HT1080 (cell line): ENCODE measurements at places on chromosomes 6 and 20.

DNA sequence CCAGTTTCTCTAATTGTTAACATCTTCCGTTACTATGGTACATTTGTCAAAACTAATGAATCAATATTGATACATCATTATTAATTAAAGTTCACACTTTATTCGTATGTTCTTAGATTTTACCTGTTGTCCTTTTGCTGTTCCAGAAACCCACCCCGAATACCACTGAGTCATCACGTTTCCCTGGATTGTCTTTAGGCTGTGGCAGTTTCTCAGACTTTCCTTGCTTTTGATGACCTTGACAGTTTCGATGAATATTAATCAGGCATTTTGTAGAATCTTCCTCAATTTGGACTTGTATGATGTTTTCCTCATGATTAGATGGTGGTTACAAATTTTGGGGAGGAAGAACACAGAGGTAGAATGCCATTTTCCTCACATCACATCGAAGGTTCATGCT is 39.1 kb upstream of the AIG1 start:
- no peak for DNase-seq

- peak; percentile 28 for DNase-seq
Measured at GRCh38 chr20:6708010-6708409, 59.5 kb upstream of the BMP2 start.

DNA sequence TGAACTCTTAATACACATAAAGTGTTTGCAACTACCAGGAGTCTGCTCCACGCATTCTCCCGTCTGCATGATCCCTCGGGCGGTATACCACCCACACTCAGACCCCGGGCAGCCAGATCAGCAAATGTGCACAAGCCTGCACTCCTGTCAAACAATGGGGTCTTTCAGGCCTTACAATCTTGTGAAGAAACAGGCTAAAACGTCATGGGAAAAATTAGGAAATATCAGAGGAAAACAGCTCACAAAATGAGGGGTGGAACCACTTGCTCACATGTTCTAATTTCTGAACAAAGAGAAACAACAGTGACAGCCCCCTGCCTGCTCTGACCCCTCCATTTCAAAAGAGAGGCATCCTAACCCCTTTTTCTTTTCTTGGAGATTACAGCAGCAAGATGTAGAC is 69.4 kb downstream of the BACH2 start:
- DNase-seq: no peak

DNA sequence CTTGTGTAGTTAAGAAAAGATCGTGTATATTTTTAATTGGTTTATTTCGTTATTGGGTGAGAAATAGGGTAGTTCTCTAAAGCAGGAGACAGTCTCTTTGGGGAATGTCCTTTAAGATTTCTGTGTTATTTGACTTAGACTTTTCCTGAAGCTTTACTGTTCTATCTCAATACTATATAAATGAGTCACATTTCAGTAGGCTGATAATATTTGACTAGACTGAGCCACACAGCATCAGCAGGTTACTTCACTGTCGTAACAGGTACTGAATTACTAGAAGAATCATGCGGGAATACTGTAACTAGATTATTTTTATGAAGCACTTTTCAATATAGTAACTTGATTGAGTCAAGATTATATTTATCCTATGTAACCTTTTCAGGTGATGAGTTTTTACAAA is 1.4 kb downstream of the SMAP1 start:
- no peak for DNase-seq

GRCh38 chr6:44177691-44178423 is 19.2 kb downstream of the CAPN11 start:
- peak; percentile 92 for DNase-seq

DNA sequence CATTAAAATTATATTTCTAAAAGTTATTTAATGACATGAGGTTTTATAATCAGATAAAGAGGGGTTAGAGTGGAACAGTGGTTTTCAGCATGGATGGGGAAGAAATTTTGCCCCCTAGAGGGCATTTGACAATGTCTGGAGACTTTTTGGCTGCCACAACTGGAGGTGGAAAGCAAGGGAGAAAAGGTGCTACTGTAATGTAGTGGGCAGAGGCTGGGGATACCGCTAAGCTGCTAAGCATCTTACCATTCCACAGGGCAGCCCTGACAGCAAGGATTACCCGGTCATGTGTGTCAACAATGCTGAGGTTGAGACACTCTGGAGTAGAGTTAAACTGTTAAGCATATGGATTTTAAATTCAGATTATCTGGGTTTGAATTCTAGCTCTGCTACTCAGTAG is 52.9 kb upstream of the FABP7 start:
- peak; percentile 39 for DNase-seq

DNA sequence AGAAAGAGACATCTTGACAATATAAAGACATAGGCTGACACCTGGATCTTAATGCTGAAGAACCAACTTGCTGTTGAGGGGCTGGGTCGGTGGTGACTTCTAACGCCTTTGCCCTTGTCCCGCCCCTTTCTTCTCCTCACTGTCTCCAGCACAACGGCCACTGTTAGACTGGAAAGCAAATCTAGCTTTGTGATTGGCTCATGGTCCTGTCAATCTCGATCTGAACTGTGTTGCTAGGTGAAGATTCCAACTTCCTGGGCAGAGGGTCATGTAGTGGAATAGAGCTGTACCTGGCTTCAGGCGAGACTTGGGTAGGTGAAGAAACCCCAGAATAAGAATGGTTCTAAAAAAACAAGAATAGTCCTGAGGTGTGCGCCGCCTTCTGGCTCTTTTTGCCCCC is at the start of gene PGK2:
Gene PGK2 (minus strand): TSS at position 110 of the 400 bp plus-strand sequence. CDS start 98 bp downstream, at position 12.
- DNase-seq: peak; percentile 73

DNA sequence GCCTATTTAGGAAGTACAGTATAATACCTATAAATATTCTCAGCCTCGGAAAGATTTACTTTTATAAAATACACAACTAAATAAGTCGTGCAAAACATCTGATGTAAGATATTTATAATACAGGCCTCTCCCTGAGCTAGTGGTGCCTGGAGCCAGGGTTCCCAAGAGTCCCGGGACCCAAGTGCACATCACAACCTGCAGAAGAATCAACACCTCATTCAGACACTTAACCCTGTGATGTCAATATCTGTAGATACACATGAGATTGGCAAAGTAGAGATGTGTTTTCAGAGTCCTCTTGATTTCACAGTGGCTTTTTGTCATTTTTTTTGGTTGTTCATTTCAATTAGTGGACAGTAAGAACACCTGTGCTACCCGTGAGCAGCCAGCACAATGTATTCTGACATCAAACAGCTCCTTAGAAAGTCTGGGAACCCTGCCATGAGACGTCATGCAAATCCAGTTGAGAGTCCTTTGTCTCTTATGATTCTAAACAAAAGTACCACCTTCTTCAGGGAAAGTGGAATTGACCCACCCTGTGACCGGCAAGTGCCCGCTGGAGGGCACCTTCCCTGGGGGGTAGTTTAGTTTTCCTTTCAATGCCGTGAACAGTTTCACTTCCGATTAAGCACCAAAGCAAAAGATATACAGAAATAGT is 101.6 kb downstream of the DACT2 start:
- DNase-seq: no peak

- DNase-seq: no peak
Measured at GRCh38 chr6:41655646-41656001, 17.4 kb downstream of the MDFI start.

DNA sequence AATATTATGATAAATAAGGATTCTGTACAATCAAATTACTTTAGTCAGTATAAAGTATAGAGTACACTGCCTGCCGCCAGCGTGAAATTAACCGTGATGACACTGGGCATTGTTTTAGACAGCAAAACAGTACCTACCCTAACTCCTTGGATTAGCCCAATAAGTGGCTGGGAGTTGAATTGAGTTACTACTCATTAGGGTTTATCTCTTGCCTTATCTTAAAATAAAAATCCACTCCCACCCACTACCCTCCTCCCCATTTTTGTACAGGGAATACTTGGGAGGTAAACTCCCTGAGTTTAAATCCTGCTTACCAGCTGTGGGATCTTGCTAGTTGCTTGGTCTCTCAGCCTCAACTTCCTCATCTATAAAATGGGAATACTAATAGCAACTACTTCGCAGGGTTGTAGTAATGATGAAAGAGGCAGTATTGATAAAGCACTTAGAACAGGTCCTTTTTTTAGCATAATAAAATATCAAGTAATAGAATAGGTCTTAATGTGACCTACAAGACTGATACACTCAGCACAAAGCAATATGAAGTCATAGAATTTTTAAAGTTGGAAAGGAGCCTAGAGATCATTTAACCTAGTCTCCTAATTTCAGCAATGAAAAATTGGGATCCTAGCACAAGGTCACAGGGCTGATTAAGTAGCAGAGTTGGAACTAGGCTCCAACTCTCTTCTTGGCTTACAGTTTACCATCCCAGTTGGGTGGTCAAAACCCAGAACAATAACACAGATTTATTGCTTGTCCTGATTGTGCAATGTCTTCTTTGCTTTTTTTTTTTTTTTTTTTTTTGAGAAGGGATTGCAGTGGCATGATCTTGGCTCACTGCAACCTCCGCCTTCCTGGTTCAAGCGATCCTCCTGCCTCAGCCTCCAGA is 23.8 kb downstream of the PHACTR2 start:
- DNase-seq: no peak

DNA sequence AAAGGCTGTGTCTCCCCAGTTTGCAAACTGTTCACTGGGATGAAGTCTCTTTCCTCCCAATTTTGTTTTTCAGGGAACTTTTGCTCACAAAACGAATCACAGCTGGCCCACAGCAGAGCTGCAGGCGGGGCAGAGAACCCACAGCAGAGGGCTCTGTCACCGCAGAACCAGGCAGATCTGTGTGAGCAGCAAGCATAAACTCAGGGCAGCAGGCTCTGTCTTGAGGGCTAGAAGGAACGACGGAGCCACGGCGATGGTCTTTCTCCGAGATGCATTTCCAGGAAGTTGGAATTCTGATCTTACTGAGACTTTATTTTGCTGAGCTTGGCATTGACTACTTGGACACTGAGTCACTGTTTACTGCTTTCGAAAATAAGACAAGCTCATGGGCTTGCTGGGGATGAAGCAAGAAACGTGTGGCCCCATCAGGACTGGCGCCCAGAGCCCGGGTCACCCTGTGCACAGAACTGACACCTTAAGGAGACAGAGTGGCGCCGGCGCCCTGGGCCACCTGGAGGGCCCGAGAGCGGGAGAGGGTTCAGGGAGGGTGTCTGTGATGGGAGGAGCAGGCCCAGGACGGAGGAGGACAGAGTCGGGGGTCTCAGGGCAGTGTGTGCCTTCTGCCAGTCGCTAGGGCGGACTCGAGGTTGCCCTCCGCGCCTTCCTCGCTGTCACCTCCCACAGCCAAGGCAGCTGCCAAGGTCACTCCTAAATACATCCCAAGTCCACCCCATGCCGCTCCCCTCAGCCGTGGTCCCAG is 106.3 kb upstream of the NXT1 start:
- no peak for DNase-seq

- DNase-seq: no peak
Measured at GRCh38 chr20:62636446-62636845, 5.9 kb upstream of the SLCO4A1 start.

DNA sequence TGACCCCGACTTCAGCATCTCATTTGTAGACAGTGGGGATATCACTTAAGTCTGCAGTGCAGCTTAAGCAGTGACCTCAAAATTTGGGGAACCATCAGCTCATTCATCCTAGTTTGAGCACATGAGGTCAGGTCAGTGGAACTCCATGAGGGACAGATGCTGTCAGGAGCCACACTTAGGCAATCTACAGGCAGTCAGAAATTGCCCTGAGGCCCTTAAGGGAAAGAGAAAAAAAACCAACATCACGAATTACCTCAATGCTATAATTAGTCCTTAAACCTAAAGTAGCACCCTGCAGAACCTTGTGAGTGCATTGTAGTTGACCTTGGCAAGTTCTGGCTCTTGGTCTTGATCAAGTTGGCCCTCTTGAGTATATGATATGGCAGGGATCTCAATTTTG is 21.1 kb downstream of the TMEM74B start:
- no peak for DNase-seq

DNA sequence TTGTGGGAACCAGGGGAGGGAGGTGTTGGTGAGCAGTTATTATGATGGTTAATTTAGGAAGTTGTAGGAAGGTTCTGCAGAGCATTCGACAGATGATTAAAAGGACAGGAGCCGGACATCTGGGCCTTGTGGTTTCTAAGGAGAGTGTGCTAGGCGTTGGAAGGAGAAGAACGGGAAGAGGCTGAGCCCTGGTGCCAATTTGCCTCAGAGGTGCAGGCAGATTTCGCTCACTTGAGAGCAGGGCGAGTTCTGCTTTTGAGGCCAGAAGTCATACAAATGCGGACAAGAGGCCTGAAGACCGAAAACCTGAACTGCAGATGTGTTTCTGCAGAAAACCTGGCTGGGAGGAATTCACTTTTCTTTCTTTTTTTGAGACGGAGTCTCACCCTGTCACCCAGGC is 30.5 kb upstream of the RPS6KA2 start:
- no peak for DNase-seq

DNA sequence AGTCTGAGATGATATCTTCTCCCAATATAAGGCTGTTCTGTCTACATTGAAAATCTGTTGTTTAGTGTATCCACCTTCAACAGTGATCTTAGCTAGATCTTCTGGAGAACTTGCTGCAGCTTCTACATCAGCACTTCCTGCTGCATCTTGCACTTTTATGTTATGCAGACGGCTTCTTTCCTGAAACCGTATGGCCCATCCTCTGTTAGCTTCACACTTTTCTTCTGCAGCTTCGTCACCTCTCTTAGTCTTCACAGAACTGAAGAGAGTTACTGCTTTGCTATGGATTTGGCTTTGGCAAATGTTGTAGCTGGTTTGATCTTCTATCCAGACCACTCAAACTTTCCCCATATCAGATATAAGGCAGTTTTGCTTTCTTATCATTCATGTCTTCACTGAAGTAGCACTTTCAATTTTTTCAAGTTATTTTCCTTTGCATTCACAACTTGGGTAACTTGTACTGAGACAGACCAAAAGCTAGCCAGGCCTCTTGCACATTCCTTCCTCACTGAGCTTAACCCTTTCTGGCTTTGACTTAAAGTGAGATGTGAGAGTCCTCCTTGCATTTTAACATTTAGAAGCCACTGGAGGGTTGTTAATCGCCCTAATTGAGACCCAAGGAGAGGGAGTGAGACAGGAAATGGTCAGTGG is 110.1 kb downstream of the PREP start:
- no peak for DNase-seq

GRCh38 chr6:154223296-154223695 is 133.3 kb downstream of the IPCEF1 start:
- no peak for DNase-seq
